A549 treated with Mapracorat at 1 μM for 4 hours (cell line): ENCODE measurements at places on chromosomes 16 and 17. TPM values are rescaled to one million over a fixed set of nuclear protein-coding genes. Genes with fewer than 3 reads are reported as not detected.

SDR42E2 gene
- total RNA-seq: not detected in 5 replicates

TNFRSF13B gene
- total RNA-seq: not detected in 5 replicates

DHRS7C gene
- not detected in 5 replicates for total RNA-seq

SOCS3 gene
- 27.6 to 43.3 TPM (median 36.9 TPM) in 5 replicates for total RNA-seq

SDR42E1 gene
- 0.81 to 1.9 TPM (median 1.1 TPM) in 5 replicates for total RNA-seq

GNGT2 gene
- total RNA-seq: 0.43 to 1.1 TPM (median 0.75 TPM) in 5 replicates

ZNF594 gene
- 0.97 to 1.7 TPM (median 1.4 TPM) in 5 replicates for total RNA-seq

TBC1D26 gene
- total RNA-seq: not detected in 5 replicates

MYH1 gene
- not detected in 5 replicates for total RNA-seq

TNFRSF17 gene
- total RNA-seq: not detected in 5 replicates

ST6GALNAC2 gene
- total RNA-seq: 0.23 to 0.61 TPM (median 0.33 TPM) in 5 replicates

SYT17 gene
- 9.7 to 13.1 TPM (median 11.0 TPM) in 5 replicates for total RNA-seq

UNC13D gene
- 2.8 to 6.6 TPM (median 6.2 TPM) in 5 replicates for total RNA-seq

TBC1D3H gene
- total RNA-seq: not detected in 5 replicates

TPSG1 gene
- total RNA-seq: not detected in 5 replicates

LGALS9 gene
- total RNA-seq: 0.93 to 1.9 TPM (median 1.6 TPM) in 5 replicates

CACNG5 gene
- 0.13 TPM in 1 of 5 replicates, not detected in the others for total RNA-seq

KRTAP3-2 gene
- 0.22 to 0.42 TPM (median 0.37 TPM) in 3 of 5 replicates, not detected in the others for total RNA-seq

SLC35B1 gene
- 86.6 to 99.9 TPM (median 92.7 TPM) in 5 replicates for total RNA-seq

GUCY2D gene
- total RNA-seq: 0.05 to 0.39 TPM (median 0.36 TPM) in 4 of 5 replicates, not detected in the other

C17orf67 gene
- 1.2 to 2.3 TPM (median 2.0 TPM) in 5 replicates for total RNA-seq

FLYWCH2 gene
- 46.9 to 54.5 TPM (median 51.5 TPM) in 5 replicates for total RNA-seq

TBC1D3 gene
- total RNA-seq: 0.07 TPM in 1 of 5 replicates, not detected in the others

ZFP3 gene
- total RNA-seq: 0.77 to 1.2 TPM (median 0.95 TPM) in 5 replicates

JUP gene
- 85.1 to 127 TPM (median 113 TPM) in 5 replicates for total RNA-seq

SECTM1 gene
- total RNA-seq: 1.3 to 2.5 TPM (median 2.0 TPM) in 5 replicates

KRTAP17-1 gene
- not detected in 5 replicates for total RNA-seq

ADAMTS18 gene
- total RNA-seq: 0.06 TPM in 1 of 5 replicates, not detected in the others

CTRB1 gene
- not detected in 5 replicates for total RNA-seq

TMC7 gene
- 6.2 to 8.8 TPM (median 7.4 TPM) in 5 replicates for total RNA-seq

SOST gene
- not detected in 5 replicates for total RNA-seq

TMC8 gene
- total RNA-seq: 0.16 to 0.27 TPM (median 0.26 TPM) in 5 replicates

TAC4 gene
- not detected in 5 replicates for total RNA-seq

AANAT gene
- total RNA-seq: 0.20 to 0.81 TPM (median 0.64 TPM) in 4 of 5 replicates, not detected in the other

MED9 gene
- total RNA-seq: 18.3 to 21.2 TPM (median 20.3 TPM) in 5 replicates

TEKT3 gene
- total RNA-seq: 0.27 to 0.34 TPM (median 0.29 TPM) in 4 of 5 replicates, not detected in the other

TAOK2 gene
- 22.1 to 34.0 TPM (median 32.2 TPM) in 5 replicates for total RNA-seq
